HFFc6 (cell line): ENCODE measurements at places on chromosomes 4 and X.

DNA sequence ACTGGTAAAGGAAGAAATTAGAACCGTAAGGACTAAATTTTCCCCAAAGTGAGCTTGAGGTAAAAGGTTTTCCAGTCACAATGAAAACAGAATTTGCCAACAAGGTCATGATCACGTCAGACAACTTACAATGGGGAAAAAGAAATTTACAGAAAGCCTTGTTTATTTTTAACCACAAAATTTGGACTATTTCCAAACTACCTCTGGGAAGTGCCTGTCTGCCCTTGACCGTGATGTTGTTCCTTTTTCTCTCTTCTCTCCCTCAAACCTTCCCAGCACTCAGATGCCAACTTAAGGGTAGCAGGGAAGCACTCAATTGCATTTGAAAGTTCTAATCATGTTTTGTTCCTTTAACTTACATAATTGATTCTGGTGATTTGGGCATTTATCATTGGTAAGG, 32.5 kb downstream of the MEPE start:
- no peak for DNase-seq

DNA sequence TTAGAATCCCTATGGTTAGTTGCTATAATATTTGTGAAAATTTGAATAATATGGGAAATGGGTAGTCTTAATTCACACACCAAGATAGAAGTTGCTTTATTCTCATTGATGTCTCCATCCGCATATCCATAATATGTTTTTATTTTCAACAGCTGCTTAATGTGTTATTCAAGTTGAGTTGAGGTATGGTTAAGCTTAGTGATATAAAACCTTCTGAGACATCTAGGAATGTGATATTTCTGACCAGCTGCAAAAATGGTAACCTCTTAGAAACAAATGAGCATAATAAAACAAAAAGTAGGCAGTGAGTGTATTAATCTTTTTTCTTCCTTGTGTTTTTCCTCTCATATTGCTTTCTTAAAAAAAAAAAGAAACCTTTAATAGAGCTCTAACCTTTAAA, 172.9 kb downstream of the TENM3 start:
- no peak for DNase-seq

- DNase-seq: no peak
Measured at GRCh38 chr4:157824021-157824420, 348.8 kb downstream of the GASK1B start.

DNA sequence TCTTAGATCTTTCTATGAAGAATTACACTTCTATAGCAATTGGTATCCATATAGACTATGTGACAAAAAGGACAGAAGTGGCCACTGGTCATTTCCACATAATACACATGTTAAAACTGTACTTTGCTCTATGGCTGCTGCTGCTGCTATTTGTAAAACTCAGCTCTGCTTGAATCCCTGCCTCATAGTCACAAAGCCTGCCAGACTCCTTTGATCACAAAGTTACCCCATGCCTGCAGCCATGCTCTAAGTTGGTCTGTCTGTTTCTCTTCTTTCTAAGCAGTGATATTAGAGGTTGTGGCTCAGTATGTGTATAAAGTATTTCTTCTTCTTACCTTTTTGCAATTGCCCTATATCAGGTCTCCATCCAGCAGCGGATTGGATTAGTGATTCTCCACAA, 210.9 kb downstream of the GRID2 start:
- no peak for DNase-seq

DNA sequence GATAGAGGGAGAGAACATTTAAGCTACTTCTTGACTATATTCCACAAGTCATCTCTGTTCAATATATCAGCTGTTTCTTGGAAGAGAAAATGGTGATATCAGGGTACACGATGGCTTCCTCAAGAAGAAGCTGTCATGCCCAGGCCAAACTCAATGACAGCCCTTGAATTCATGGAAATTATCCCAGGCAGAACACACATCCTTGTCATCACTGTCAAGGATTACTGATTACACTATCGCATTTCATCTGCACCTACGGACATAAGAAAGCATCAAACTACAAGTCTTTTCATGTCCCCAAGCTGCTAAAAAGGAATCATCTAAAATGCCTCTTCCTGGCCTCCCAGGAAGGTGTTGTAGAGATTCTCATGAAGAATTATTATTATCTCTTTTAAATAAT, 165.2 kb upstream of the SLC7A11 start:
- DNase-seq: no peak

GRCh38 chrX:8313844-8314243, 142.8 kb upstream of the VCX2 start:
- no peak for DNase-seq

DNA sequence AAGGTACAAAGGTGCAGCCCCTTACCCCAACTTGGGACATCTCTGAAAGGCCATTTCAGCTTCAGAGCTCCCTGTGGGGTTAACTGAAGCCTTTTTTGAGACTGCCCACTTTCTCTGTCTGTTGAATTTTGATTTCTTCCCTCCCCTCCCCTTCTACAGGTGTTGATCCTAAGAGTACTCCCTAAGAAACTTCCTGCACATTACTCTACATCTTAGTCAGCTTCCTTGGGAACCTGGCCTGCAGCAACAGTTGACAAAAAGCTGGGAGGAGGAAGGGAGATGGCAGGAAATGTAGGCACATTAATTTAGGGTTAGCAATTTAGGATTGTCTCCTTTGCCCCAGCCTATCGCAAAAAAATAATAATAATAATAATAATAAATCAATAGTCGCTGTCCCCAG, 1.2 kb upstream of the IDS start:
- DNase-seq: no peak

DNA sequence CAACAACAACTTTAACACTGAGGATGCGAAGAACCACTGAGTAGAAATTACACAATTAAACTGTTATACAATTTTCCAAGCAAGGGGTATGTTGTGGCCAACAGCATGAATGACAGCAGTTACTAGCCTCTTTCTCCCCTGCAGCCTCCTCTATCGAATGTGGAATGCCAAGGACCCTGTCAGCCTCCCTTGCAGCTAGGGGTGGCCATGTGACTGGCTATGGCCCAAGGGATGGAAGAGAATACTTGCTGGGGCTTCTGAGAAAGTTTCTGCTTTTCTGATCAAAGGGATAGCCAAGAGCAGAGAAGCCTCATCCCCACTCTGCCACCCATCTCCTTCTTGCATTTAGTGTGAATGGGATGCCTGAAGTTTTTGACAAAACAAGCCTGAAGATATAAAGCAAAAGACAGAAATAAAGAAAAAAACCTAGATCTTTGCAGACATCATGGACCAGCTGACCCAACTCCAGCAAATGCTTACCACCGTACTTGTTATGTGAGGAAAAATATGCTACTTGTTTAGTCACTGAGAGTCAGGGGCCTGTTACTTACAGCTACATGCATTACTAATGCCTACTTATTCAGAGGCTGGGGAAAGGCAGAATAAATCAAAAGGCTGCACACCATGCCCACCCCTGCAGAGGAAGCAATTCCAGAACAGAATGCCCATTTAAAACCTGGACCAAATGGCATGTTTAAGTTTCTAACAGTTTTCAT, 32.0 kb downstream of the DCTD start:
- no peak for DNase-seq

DNA sequence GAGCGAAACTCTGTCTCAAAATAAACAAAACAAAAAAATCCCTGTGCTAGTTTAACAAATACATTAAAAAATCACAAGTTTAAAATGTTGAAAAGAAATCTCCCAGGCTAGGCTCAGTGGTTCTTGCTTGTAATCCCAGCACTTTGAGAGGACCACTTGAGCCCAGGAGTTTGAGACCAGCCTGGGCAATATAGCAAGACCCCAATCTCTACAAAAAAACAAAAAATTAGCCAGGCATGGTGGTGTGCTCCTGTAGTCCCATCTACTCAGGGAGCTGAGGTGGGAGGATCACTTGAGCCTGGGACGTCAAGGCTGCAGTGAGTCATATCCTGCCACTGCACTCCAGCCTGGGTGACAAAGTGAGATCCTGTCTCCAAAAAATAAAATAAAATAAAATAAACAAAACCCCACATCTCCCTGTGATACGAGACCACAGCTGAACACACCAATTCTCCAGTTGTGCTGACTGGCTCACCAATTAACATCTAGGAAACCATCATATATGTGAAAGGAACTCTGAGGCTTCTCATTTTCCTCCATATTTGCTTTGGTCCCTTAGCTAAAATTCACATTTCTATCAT, 7.3 kb downstream of the RPS4X start:
- peak; percentile 67 for DNase-seq

DNA sequence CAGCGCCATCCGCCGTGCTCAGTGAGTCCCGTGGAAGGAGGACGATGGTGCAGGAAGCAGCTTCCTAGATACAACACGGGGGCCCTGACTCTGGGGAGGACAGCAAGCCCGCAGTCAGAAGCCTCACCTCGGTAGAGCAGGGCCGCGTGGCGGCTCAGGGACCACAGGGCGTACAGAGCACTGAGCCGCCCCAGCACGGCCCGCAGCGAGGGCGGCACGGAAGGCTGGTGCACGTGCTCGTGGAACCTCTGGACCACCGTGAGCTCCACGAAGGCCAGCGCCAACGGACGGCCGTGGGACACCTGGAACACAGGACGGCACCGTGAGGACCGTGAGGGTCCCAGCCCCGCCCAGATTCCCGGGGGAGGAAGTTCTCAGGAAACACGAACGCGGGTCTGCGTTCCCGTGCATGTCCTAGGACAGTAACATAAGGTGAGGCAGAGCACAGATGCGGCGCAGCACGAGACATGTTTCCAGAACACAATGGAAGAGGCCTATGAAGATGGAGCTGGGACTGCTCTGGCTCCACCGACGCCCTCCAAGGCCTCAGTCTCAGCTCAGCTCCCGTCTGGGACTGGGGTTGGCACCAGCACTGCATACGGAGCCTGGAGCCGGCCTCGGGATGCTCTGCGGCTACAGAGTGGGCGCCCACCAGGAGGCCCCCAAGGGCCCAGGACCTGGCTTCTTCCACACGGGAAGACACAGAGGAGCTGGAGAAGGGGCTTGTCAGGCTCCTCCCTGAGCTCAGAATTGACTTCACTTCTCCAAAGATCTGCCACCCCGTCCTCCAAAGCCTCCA, 65.5 kb downstream of the ACOX3 start:
- no peak for DNase-seq

DNA sequence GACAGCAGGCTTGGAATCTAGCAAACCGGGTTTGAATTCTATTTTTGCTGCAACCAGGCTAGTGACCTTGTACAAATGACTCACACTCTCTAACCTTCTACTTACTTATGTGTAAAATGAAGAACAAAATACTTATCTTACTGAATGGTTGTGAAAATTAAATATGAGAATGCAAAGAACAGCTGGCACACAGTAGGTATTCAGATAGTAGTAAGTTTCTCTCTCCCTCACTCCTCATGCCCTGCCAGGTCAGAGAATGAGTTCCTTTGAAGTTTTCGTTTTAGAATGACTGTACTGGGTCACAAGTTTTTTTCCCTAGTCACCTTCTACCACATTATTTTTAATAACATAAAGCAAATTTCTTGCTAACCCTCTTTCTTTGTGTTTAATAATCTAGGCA, 33.0 kb downstream of the CISD2 start:
- DNase-seq: no peak

- no peak for DNase-seq
Measured at GRCh38 chrX:6678313-6678712, 143.4 kb upstream of the VCX3A start.

DNA sequence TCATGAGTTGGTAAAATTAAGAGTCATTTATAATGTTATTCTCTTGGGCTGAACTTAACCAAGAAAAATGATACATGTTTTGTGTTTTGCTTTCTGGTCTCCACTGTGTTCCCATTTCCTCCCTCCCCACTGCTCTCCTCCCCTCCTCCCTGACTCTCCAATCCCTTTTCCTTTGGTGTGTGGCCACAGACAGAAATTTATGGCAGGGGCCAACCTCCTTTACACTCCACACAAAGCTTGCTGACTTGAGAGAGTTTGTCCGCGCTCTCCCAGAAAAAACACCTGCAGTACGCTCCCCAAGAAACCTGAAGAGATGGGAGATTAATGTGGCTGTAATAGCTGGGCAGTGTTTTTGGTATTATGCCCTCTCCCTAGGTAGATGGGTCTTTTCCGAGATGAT, 88.9 kb downstream of the ALPK1 start:
- no peak for DNase-seq

DNA sequence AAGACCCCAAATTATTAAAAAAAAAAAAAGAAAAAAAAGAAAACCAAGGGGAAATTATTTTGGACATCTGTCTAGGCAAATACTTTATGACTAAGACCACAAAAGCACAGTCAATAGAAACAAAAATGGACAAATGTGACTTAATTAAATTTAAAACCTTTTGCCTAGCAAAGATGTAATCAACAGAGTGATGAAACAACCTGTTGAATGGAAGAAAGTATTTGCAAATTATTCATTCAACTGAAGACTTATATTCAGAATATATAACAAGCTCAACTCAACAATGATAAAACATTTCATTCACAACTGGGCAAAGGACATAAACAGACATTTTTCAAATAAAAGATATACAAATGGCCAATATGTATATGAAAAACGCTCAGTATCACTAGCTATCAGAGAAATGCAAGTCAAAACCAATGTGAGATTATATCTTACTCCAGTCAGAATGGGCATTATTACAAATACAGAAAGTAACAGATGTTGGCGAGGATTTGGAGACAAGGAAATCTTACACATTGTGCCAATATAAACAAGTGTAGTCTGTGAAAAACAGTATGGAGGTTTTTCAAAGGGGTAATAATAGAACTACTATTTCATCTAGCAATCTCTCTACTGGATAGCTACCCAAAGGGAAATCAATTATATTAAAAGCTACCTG, 67.1 kb downstream of the FAAH2 start:
- DNase-seq: no peak

GRCh38 chrX:131840799-131841495, 182.2 kb upstream of the STK26 start:
- DNase-seq: no peak

DNA sequence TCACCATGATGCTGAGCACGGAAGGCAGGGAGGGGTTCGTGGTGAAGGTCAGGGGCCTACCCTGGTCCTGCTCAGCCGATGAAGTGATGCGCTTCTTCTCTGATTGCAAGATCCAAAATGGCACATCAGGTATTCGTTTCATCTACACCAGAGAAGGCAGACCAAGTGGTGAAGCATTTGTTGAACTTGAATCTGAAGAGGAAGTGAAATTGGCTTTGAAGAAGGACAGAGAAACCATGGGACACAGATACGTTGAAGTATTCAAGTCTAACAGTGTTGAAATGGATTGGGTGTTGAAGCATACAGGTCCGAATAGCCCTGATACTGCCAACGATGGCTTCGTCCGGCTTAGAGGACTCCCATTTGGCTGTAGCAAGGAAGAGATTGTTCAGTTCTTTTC, 4.0 kb downstream of the HNRNPH2 start:
- DNase-seq: no peak

DNA sequence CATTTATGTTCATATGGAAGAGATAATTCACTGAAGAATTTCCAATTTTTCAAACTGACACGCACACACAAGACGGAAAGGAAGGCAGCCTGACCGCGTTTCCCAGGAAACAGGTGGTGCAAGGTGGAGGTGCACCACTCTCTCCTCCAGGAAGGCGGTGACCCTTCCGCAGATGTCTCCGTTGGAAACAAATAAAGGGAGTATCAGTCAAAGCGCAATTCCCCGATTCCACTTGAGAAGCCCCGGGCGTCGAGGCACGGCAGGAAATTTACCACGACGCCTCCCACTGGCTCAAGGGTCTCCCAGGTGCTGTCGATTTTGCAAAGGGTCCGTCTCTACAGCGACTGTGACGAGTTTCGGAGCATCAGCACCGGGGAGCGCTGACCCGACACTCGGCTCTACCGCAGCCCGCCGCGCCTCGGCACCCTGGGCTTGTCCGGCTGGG, 770 bp upstream of the TIGD2 start:
- DNase-seq: no peak
